ENCODE measurements at places on chromosomes 3 and 15.
A peak's percentile ranks its signal among the peaks of the same experiment; 100 is the strongest.

DNA sequence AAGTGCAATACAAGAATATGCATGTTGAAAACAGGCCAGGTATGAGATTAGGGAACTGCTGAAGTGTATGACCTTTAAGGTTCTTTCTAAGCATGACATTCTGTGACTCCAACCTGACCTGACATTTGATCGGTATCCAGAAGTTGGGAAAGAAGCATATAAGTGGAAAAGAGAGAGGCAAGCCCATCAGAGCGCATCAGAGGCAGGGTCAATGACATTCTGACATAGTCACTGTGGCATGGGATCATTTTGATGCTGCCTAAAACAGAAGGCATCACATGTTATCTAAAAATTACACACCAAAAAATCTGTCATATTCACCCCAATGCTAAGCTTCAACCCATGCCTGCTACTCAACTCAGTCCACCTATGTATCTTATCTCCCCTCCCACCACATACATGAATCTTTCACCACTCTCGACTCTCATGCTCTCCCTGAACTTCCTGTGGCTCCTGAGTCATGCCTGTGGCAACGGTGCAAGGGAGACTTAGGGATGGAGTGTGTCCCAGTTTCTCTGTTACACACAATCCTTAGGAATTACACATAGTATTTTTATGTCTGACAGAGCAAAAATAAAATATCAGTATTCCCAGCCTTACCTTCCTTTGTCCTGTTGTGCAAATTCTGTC lies 20.5 kb upstream of the LRRN1 start:
- DNase-seq, result no peak

- DNase-seq, result no peak
Measured at GRCh38 chr15:33341953-33342352, 31.2 kb downstream of the RYR3 start.

- no peak for DNase-seq
Measured at GRCh38 chr3:10432156-10432845, 73.1 kb downstream of the ATP2B2 start.

DNA sequence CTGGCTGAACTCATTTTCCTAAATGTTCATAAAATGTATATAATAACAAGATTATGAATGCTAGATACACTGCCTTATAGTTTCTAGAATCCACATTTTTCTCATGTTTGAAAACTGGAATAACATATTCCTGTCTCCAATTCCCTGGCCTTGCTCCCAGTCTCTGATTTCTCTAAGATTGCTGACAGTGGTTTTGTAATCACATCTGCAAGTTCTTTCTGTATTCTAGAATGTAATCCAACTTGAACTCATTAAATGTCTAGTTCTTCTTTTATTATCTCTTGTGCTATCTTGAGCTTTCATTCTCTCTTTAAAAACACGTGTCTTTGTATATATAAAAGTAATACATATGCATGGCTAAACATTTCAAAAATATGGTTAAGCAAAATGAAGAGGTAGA lies 215.2 kb upstream of the ADAMTS9 start:
- no peak for DNase-seq

- no peak for DNase-seq
Measured at GRCh38 chr3:32583708-32584107, 13.1 kb upstream of the DYNC1LI1 start.

GRCh38 chr3:112629425-112629824 lies 11.5 kb downstream of the CCDC80 start:
- no peak for DNase-seq

DNA sequence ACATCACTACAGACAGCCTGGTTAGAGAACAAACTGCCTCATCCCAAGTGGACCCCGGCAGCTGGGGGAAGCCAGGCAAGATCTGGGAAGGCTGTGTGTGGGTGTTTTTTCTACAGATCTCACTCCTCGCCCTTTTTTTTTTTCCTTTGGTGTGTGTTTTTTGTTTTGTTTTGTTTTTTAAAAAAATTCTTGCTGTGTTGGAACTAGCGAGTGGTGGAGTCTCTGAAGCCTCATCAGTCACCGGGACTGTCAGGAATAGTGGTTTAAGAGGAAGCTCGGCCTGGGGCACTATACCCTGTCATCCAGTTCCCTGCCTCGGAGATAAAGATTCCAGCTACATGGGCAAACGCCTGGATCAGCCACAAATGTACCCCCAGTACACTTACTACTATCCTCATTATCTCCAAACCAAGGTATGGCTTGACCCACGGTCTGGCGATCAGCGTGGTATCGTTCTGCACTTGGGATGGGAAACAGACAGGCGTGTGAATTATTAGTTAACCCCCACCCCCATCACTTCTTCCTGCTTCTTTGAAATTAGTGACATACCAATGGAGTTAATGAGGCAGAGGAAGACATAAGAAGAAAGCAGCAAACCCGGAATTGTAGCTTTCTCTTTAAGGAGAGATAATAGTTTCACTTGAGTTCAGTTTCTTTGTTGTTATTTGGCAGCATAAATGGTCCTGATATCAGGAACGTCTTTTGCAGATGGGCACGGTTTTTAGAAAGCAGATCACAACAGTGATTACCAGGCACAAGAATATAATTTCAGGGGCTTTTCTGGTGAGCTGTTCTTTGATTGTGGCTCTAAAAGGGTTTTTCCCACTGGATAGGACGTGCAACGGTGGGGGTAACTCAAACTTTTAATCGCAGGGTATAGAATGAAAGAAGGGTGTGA lies 722 bp downstream of the RBMS3 start:
- peak; percentile 60 for DNase-seq

GRCh38 chr3:24713516-24713915 lies 218.9 kb upstream of the THRB start:
- DNase-seq, result no peak

DNA sequence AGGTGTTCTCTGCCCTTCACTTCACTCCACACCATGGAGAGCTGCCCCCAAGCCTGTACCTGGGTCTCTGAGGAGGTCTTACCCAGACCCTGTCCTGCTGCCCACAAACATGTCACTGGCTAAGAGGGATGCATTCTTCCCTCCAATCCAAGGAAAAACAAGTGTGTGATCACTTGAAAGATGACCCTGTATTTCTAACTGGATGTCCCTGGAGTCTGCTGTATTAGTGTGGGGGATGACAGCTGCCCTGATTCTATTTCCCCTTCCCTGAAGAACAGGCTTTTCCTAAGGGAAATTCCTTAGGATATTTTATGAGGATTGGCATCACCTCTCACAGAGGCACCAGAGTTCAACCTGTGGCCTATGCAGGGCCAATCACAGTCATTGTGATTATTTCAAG lies 55.0 kb upstream of the GATA2 start:
- no peak for DNase-seq

- no peak for DNase-seq
Measured at GRCh38 chr15:57376696-57377477, 582 bp downstream of the CGNL1 start.

- DNase-seq, result no peak
Measured at GRCh38 chr15:30954674-30955073, 36.8 kb downstream of the MTMR10 start.

DNA sequence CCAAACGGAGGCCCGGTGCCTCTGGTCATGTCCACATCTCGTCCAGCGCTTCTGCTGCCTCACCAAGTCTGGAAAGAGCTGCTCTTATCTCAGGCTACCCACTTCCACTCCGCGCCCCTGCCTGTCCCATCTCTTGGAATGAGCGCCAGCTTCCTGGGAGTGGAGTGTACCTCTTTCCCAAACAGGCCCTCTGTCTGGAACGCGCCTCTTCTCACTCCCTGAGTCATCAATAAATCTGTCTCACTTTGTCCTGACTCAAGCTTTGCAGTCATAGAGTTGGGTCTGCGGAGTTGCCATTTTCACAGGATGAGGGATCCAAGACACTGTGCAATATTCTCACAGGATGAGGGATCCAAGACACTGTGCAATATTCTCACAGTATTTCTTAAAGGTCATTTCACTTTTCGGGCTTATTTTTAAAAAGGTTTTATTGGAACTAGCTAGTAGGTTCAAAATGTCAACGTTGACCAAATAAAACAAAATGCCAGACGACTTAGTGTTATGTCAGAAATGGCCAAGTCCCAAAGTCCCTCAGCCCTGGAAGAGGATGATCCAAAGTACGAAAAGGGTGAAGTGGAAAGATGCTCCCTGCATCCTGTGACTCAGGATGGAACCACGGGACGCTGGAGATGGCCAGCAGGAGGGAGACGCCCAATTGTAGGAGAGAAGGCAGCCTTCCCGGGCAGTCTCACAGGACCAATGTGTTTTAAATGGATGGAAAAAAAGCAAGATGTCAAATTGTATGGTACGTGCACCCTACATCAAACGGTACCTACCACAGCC lies 81.1 kb downstream of the CHSY1 start:
- DNase-seq, result no peak

DNA sequence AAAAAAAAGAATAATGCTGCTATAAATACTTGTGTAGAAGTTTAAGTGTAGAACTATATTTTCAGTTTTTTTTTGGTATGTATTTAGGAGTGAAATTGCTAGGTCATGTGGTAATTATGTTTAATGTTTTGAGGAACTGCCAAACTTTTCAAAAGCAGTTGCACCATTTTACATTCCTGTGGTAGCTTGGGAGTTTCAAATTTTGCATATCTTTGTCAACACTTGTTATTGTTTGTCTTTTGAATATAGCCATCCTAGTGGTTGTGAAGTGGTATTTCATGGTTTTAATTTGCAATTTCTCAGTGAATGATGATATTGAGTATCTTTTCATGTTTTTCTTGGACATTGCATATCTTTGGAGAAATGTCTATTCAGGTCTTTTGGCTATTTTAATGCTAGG lies 30.4 kb downstream of the SKIL start:
- DNase-seq, result no peak

GRCh38 chr3:169264711-169265110 lies 398.8 kb downstream of the MECOM start:
- no peak for DNase-seq

- DNase-seq, result no peak
Measured at GRCh38 chr3:32398531-32398930, 6.9 kb downstream of the CMTM7 start.

DNA sequence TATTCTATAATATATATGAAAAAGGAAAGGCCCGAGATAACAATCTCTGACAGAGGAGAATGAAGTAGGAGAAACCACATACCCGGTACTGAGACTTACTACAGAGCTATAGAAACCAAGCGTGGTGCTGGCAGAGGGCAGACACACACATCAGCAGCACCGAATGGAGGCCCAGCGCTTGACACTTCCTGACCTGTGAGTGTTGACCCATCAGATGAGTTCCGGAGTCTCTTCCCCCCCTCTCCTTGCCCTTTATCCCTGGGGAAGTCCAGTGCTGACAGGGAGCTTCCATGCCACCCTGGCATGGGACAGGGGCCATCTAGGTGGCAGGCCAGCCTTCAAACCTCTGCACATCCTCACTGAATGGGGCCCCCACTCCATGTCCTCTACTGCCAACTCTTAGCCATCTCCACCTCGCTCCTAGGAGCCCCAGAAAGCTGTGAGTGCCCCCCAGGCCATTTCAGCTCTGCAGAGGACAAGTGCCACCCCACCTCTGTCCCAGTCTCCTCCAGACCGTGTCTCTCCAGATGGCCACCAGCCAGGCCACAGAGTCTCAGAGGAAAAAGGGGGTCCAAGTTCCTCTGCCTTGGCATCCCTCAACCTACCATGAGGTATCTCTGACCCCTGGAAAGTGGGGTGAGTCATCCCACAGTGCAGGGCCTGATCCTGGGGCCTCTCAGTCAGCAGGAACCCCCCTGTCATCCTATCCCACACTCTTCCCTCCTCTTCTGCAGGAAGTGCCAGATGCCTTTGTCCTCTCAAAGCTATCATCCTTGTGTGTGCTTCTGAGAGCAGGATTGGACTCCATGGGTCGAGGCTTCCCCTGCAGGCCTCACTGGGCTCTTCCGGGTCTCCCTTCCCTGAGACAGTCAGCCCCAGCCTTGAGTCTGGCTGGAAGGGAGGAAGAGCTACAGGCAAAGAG lies 116.5 kb upstream of the ALDH1A3 start:
- no peak for DNase-seq

DNA sequence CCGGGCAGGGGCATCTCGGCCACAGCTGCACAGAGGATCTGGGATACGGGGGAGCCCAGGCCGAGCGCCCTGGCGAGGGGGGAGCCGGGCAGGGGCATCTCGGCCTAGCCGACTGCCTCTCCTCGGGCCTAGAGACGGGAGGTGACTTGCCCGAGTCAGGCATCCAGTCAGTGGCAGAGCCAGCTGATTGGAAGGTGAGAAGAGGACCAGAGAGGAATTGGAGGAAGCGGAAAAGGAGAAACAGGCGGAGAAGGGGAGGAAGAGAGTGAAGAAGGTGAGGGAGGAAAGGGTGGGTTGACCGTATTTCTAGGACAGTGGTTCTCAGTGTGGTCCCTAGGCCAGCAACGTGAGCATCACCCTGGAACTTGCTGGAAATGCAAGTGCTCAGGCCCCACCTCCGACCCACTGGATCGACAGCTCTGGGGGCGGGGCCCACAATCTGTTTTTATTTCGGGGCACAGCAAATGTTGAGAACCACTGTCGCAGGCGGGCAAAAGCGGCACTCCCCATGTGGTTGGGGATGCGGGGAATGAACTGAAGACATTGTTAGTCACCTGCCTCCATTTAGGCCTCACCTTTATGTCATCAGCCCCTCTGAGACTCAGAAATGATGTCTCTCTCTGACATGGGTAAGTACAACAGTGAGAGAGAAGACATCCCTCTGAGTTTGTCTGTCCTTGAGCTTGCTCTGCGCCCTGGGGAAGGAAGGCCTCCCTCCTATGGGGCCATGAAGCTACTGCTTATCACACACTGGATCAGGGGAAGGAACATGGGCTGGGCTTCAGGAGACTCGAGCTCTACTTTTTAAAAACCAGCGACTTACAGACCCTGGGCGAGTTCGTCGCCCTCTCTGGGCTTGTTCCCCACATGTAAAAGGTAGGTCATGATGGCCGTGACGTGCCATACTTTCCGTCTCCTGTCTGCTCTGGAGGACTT lies 1.0 kb upstream of the MELTF start:
- peak; percentile 4 for DNase-seq

DNA sequence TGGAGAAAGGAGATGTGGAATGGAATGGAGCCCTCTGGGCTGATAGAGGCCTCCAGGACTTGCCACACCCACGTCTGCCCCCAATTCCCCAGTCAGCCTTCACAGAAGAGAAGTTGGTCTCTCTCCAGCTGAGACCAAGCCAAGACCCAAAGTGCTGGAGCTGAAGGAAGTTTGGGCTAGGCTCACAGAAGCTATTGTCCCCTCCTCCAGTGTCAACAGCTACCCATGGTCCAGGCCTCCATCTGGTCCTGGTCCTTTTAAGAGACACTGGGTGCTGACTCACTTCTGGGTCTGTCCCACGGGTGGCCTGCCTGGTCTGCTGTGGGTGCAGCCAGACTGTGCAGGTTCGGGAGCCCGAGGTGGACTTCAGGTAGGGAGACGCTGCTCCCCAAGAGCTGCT lies 179.8 kb downstream of the APBA2 start:
- DNase-seq, result no peak

DNA sequence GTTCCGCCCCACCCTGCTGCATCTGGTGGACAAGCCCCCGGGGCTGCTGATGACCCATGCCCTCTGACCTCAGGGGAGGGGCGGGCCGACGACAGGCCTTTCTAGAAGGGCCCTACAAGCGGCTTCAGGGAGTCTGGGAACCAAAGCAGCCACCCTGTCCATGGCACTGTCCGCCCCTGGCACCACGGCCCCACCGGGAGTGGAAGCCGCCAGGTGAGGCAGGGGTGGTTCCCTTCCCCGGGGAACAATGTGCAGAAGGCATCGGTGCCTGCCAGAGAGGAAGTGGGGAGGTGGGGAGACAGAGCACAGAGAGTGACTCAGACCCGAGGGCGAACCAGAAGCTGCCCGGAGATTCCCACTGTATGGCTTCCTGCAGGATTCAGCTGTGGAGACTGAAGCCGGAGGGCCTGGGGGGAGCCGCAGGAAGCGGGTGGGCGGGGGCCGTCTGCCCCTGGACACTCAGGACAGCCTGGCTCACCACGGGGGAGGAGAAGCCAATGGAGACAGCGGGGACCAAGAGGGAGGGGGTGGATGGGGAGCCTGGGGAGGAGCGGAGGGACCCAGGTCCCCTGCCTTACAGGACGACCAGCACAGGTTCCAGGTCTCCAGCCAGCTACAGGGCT lies 134.0 kb downstream of the TPRA1 start:
- peak; percentile 85 for DNase-seq
